ENCODE measurements at places on chromosomes 7 and 10. TPM values are rescaled to one million over a fixed set of nuclear protein-coding genes. Genes with fewer than 3 reads are reported as not detected.

The GJC3 gene
- 0.11 TPM for polyA plus RNA-seq

The RGS10 gene
- polyA plus RNA-seq: 27.3 TPM

The NPFFR1 gene
- 0.01 TPM for polyA plus RNA-seq

The COL13A1 gene
- 5.4 TPM for polyA plus RNA-seq

The RHEB gene
- polyA plus RNA-seq: 56.0 TPM

The OGDHL gene
- 0.53 TPM for polyA plus RNA-seq

The HYAL4 gene
- polyA plus RNA-seq: 0.87 TPM

The CAMK2B gene
- polyA plus RNA-seq: 4.9 TPM

The IFRD1 gene
- polyA plus RNA-seq: 14.1 TPM

The IKZF1 gene
- 0.01 TPM for polyA plus RNA-seq

The HOXA10 gene
- polyA plus RNA-seq: 0.18 TPM

The UMAD1 gene
- 11.5 TPM for polyA plus RNA-seq

The PKD2L1 gene
- polyA plus RNA-seq: not detected

The WEE2 gene
- polyA plus RNA-seq: not detected

All from mammary epithelial cell (primary cell).